Cerebellar nuclear complex (tissue), 1 donor: ENCODE measurements at places on chromosomes 13 and 19.
A peak's percentile ranks its signal among the peaks of the same experiment; 100 is the strongest.

DNA sequence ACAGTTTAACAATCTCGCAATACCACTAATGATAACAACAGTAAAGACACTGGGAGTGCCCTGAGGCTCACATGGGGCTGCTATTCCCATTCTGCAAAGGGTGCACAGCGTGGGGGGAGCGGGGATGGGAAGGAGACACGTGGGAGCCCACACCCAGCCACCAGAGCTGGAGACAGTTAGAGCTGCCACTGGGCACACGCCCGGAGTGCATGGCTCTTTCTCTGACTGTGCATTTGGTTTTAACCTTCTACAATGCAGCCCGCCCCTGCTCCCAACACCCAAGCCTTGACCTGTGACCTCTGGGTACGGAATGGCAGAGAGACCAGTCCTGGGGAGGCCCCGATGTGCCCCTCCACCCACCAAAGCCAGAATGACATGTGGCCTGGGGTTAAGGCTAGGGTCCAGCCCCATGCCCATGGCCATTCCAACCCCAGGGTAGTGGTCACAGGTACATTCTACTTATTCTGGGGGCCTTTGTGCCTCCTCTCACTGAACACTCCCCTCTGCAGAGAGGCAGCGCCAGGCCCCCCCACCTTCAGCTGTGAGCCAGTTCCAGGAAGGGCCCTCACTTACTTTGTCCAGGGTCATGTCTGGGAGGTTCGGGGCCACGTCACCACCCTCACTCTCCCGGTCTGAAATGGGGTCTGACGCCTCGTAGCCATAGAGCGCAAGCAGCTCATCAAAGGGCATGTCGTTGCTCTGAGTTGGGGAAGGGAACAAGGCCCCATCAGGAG is 17.1 kb downstream of the MIER2 start:
- no peak for DNase-seq

DNA sequence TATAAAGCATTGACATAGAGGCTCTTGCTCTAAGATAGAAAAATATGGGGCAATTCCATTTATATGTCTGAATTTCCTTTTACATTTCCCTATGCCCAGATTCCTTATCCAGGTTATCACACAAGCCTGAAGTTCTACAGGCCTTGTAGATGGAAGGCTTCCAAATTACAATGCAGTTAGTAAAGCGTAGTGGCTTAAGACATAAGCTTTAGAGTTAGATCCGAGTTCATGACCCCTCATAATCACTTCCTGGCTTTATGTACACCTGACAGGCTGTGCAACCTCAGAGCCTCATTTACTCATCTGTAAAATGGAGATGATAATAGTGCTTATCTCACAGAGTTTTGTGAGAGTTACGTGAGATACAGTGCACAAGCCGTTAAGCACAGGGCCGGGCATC is 173.5 kb downstream of the SLC7A1 start:
- no peak for DNase-seq

DNA sequence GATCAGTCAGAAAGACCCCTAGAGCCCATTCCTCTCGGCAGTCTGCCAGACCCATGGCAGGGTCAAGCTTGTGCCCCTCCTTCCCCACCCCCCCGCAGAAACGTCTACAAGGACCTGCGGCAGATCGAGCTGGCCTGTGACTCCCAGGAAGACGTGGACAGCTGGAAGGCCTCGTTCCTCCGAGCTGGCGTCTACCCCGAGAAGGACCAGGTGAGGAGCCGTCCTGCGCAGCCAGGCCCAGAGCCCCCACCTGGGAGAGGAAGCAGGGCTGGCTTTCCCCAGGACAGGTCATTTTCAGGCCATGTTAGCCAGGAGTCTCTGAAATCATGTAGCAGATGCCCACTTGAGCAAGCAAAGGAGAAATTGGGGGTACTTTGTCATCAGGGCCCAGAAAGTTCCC is 12.3 kb downstream of the TMED1 start:
- no peak for DNase-seq

GRCh38 chr19:8396185-8396562 is 6.0 kb downstream of the RAB11B start:
- DNase-seq = no peak

DNA sequence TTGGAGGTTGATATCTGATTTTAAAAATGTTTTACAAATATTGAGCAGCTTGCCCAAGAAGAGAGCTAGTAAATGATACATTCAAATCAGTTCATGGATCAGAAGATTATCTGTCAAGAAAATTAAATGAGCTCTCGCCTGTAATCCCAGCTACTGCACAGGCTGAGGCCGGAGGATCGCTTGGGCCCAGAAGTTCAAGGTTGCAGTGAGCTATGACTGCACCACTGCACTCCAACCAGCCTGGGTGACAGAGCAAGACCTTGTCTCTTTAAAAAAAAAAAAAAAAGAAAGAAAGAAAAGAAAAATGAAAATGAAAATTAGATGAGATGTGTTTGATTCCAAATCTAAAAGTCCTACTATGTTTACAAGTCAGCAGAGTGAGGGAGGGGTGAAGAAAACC is 2.4 kb downstream of the SPART start:
- no peak for DNase-seq

DNA sequence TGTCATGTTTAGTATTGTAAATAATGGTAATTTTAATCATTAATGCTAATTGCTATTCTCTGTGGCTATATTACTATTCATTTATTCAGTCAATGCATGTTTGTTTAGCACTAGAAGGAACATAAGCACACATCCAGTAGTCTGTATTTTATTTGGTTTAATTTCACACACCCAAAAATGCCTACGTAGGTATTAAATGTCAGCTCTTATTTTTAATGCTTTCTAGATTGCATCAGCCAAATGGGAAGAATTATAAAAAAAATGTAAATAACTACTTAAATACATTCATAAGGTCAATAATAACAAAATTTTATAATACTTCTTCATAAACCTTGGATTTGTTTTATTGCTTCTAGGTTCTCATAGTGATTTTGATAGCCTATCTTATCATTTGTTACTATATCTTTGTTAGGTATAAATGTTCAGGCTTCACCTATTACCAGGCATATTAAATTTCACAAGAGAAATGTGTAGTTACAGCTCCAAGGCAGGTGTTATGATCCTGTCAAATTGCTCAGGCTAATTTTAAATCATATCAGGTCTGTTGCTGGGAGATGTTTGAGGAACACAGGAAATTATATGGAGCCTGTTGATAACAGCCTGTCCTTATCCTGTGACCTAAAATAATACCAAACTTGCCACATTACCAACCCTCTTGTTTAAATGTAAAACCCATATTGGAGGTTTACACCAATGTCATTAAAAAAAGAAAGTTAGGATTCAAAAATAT is 34.4 kb downstream of the ITGBL1 start:
- no peak for DNase-seq

DNA sequence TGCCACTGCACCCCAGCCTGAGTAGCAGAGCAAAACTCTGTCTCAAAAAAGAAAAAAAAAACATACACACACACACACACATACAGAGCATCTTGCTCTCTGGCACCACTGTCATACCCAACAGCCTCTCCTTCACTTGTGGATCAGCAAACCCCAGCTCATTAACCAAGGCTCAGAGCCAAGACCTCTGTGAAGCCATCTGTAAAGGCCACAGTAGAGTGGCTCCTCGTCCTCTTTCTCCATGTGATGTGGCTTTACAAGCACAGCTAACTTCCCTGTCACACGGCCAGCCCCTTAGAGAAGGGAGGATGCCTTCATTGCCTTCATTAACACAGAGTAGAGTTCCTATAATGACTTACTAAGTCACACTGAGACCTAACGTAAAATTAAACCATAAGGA is 62.7 kb upstream of the LSM14A start:
- no peak for DNase-seq

DNA sequence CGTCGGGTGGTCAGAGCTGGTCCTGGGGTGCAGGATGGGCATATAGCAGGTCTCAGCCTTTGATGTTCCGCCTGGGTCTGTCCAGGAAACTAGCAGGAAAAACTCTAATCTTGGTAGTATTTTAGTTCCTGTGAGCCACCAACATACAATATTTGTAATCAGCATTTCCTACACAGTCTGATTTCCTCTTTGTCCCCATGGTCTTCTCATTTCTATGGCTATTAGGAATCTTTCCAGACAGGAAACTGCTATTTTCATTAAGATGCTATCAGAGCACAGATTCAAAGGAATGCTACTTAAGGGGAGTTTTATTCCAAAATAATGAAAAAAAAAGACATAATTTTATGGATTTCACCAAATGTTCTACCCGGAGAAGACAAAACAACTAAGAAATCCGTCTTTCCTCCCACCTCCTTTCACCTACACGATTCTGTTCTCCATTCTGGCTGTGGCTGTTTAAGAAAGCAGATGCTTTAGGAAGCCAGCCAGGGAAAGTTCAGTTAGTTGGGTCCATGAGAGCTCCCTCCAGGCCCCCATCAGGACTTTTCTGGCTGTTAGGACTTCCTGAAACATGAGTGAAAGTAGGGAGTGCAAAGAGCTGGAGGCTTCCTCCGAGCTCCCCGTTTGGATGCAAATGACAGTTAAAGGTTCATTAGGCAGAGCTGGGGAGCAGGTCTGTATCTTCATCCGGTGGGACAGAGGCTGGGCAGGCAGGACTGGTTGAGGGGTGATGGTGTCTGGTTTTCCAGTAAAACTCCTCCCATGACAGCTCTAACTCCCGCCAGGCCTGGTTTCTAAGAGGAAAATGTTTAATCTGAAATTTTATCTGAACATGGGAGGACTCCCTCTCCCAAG is 36.3 kb downstream of the SHISA2 start:
- DNase-seq = no peak

- no peak for DNase-seq
These were observed 18.0 kb downstream of the ARHGAP35 start for GRCh38 chr19:46878613-46879375.

- peak; percentile 95 for DNase-seq
These were observed 372 bp upstream of the ZNF699 start for GRCh38 chr19:9309974-9310446.

DNA sequence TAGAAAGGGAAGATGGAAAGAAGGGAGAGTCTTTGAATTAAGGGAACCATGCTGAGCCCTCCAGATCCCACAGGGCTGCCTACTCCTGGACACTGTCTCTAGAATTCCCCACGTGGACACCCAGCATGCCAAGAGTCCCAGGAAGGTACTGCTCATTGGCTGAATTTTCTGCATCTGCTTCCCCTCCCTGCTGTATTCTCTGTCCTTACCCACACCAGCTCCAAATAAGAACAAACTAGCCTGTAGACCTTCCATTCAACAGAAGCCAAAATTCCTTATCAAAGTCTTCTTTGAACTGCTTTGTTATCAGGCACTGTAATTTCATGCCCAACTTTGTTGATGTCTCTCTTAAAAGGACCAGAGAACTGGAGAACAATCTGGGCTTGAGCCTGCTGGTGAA is 305.9 kb upstream of the ARGLU1 start:
- no peak for DNase-seq

DNA sequence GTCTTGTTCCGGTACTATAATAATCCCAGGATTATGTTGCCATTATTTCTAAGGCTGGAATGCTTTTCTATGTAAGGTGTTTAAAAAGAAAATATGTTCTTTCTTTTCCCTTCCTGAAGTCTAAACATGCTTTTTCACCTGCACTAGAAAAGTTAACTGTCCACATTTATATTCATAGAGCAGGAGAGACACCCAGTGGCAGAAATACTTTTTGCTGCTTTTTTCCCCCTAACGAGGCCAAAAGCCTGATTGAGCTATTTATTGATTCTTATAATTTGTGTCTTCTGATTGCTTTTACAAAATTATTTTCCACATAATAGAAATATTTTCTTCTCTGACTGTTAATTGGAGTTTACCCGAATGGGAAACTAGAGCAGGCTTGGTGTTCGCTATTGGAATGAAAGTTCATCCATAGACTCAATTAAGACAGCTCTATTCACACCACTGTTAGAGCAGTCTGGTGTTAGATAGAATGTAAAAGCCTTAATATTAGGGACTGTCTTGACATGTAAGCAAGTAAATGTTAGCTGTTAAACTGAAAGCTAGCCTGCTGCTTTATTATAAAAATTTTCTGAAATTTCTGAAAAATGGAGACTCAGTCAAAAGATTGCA is 15.8 kb downstream of the GPR180 start:
- no peak for DNase-seq

DNA sequence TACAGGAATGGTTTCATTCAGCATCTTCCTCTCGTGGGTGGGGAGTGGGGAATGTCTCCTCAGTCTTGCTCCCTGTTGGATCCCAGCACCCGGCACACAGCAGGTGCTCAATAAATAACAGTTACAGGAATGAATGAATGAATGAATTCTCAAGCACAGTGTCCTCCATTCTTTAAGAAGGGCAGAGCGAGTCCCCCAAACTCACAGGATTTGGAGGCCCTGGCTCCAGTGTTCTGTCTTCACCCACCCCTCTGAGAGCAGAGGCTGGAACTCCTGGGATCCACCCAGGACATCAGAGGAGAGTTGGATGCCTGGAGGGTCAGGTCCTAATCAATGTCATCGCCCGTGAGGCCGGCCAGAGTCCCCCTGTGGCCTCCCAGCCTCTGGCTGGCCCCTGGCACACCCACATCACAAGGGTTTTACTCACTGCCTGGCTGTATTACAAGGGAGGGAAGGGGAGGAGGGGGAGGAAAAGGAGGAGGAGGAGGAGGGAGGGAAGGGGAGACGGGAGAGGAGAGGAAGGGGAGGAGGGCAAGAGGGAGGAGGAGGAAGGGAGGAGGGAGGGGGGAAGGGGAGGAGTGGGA is 8.7 kb upstream of the CREB3L3 start:
- no peak for DNase-seq

DNA sequence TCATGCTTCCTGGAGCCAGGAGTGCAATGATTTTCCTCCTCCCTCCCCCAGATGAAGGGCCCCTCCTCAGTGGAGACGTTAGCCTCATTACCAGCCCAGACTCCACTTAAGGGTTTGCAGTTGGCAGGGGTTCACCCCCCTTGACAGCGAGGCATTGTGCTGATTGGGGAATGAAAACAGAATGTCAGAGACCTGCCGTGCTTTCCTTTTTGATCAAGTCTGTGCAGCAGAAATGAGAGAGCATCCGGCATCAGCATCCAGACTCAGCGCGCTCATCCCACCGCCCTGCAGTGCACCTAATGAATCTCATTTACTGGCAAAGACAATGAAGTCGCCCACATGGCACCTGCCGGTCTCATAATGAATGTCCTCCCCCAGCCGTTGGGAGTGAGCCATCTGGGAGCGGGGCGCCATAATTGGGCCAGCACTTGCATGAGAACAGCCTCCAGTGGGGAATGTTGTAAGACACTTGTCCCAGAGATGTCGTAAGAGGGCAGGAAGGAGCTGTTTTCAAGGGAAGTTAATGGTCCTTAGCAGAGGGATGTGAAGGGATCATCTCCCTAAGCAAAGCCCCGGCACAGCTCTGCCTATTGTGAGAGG is 98.3 kb upstream of the UQCRFS1 start:
- DNase-seq = peak; percentile 40

GRCh38 chr13:40644838-40645604 is 21.4 kb downstream of the FOXO1 start:
- no peak for DNase-seq

DNA sequence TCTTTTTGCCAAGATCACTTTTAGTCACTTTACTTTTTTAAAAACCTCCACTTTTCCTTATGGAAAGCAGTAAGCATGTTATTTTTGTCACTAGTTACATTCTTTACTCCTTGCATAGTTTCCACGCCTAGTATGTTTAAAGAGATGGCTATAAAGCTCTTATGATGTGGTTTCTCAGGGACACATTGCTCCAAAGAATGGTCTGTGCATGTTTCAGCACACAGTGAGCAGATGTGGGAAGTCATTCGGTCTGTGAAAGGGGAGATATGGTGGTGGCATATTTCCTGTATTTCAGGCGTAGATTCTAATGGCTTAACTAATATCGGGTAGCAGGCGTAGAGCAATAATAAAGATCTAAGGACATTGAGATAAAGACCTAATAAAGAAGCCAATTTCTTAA is 180.7 kb downstream of the SLITRK6 start:
- DNase-seq = no peak

GRCh38 chr19:5823579-5824281 is 15.8 kb downstream of the FUT6 start:
- no peak for DNase-seq
